WTC11 (cell line): ENCODE measurements at places on chromosomes 6 and 20.

DNA sequence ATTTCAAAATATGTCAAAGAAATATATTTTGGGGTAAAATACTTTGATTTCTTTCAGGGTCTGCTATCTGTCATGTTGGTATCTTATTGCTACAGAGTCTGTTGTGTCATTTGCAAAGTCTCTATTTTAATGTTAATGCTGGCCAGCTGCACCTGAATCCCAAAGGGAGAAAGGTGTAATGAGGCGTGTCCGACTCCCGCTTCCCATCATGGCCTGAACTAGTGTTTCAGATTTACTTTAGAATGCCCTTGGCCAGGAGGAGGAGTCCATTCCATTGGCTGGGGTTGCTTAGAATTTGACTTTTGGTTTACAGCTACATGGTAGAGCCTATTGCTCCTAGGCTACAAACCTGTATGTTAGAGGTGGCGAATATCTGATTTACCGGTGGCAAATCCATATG, 69.3 kb downstream of the FAM50B start:
- no peak for DNase-seq

DNA sequence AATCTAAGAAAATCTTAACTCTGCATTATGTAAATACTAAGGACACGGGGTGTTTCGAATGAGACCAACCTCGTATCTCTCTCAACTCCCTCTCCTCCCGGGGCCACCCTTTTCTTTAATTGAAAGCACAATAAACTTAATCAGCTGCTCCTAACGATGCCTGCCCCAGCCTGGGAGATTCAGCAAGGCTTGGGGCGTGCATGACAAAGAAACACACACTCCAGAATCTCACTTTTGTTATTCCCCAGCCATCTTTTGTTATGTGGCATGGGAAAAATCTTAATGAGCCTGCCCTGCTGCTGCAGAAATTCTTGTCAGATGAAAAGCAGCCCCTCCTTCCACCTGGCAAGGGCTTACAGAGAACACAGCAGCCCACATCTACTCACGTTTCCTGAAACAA, 117.4 kb downstream of the TTLL2 start:
- peak; percentile 71 for DNase-seq

GRCh38 chr6:41451039-41451438, 95.1 kb upstream of the FOXP4 start:
- peak; percentile 51 for DNase-seq

GRCh38 chr6:168318579-168319278, 848 bp downstream of the DACT2 start:
- no peak for DNase-seq

GRCh38 chr6:2229742-2230141, 15.7 kb downstream of the GMDS start:
- peak; percentile 27 for DNase-seq

- DNase-seq, result no peak
Measured at GRCh38 chr20:18571578-18571977, 4.3 kb downstream of the SMIM26 start.

GRCh38 chr20:6632187-6632586, 135.3 kb upstream of the BMP2 start:
- DNase-seq, result no peak

GRCh38 chr6:24922170-24922569, 13.6 kb downstream of the RIPOR2 start:
- no peak for DNase-seq

- no peak for DNase-seq
Measured at GRCh38 chr20:60009318-60009717, 51.1 kb downstream of the CDH26 start.

DNA sequence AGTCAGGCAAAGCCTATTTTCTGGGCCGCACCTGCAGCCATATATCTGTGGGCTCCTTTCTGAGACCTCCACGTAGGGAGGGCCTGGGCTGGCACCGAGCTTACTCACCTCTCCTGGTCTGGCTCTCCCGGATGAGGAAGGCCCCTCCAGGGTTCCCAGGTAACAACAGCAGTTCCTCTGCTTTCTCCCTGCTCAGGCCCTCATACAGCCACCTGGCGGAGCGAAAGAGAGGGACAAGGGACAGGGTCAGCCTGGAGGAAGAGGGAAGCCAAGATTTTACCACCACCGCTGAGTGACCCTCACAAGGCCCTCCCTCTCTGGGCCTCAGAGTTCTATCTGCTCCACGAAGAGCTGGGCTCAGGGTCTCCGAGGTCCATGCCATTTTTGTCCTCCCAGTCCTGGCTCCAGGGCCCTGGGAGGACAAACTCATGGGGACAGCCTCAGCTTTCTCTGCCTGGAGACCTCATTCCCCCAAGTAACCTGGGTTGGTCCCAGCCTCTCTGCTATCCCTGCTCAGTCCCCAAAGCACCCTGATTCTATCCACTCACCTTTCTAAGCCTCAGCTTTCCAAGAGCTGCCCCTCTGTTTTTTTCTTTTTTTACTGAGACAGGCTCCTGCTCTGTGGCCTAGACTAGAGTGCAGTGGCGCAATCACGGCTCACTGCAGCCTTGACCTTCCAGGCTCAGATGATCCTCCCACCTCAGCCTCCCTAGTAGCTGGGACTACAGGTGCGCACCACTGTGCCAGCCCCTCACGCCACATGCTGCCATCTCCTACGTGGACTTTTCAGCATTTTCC, 13.3 kb downstream of the SLA2 start:
- DNase-seq, result peak; percentile 70

DNA sequence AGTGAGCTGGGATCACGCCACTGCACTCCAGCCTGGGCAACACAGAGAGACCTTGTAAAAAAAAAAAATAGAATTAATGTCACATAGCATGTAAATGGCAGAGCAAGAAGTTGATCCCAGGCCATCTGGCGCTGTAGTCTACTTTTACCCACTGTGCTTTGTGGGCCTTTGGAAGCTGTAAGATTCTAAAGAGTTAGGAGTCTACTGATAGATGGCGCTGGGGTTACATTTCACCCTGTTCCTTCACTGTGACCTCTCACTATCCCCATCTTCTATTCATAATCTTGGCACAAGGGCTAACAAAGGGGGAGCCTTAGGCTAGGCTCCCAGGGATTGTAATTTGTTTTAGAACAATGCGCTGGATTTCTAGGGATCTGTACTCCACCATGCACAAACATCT, 24.4 kb downstream of the SIRPD start:
- DNase-seq, result no peak

GRCh38 chr6:34600796-34601195, 44.7 kb upstream of the SPDEF start:
- no peak for DNase-seq

DNA sequence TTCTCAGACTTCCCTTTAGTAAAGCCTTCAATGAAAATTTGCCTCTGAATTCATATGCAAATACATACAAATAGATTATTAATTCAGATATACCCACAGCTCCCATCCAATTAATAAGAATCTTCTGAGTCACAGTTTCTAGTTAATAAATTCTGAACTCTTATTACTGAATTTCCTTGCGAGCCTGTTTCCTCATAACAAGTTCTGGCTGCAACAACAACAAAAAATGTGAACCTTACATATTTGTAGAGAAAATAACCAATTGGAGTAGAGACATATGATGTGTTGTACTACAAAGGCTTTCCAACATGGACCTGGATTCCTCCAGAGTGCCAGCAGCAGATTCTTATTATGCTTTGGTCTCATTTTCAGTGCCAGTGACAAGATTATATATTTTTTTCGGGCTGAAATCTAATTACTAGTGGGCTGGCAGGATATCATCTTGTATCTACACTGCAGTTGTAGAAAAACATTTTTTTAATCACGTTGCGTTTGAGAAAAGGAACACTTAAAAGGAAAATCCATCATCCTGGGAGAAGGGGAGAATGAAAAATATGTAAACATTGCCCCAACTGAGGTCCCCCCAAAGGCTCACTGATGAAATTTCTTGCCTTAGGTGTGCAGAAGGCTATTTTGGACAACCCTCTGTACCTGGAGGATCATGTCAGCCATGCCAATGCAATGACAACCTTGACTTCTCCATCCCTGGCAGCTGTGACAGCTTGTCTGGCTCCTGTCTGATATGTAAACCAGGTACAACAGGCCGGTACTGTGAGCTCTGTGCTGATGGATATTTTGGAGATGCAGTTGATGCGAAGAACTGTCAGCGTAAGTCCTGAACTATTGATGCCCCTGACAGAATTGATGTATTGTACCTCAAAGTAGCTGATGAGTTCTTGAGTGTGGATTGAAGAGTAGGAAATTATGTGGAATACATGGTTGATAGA, 404.6 kb downstream of the LAMA2 start:
- no peak for DNase-seq

GRCh38 chr6:11947575-11947974, 64.5 kb upstream of the HIVEP1 start:
- DNase-seq, result no peak

GRCh38 chr20:50267041-50267865, 76.6 kb downstream of the CEBPB start:
- peak; percentile 58 for DNase-seq

- DNase-seq, result no peak
Measured at GRCh38 chr20:51276296-51276695, 253.4 kb upstream of the KCNG1 start.

GRCh38 chr6:52317211-52317610, 32.7 kb upstream of the MCM3 start:
- no peak for DNase-seq

GRCh38 chr20:44098256-44098630, 88.7 kb downstream of the JPH2 start:
- DNase-seq, result no peak

GRCh38 chr6:2545383-2546038, 205.2 kb downstream of the MYLK4 start:
- no peak for DNase-seq

- no peak for DNase-seq
Measured at GRCh38 chr6:82025271-82025670, 222.3 kb downstream of the IBTK start.

- no peak for DNase-seq
Measured at GRCh38 chr20:41380551-41381193, 14.1 kb upstream of the EMILIN3 start.

DNA sequence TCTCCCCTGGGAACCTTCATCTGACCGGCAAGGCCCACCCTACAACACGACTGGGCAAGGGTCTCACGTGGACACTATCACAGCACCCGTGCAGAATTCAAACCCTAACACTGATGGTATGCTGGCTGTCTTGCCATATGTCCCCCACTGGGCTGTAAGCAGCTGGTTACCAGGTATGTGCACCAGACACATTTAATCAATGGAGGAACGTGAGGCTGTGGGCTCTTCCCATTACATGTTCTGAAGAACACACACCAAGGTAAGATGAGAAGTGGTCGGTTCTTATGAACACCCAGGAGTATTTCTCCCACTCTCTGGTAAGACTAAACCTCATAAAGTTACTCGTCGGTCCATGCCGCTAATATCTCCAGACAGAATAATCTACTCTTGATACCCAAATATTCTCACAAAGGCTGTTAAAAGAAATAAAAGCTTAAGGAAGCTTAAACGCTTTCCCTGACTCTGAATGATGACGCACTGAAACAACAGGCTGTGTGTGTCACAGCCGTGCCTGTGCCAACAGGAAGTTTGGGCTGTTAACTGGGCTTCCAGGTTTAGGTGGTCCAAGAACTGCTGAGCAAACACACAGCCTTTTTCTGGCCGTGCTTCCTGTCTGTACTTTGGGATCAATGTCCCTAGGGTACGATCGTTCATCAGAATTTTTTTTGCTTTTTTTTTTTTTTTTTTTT, 75.3 kb downstream of the SLC23A2 start:
- no peak for DNase-seq

- DNase-seq, result no peak
Measured at GRCh38 chr20:39155971-39156370, 193.8 kb downstream of the DHX35 start.

GRCh38 chr6:2449572-2449940, 204.2 kb upstream of the GMDS start:
- DNase-seq, result no peak

GRCh38 chr20:41361757-41362747, 4.6 kb downstream of the EMILIN3 start:
- DNase-seq, result no peak

DNA sequence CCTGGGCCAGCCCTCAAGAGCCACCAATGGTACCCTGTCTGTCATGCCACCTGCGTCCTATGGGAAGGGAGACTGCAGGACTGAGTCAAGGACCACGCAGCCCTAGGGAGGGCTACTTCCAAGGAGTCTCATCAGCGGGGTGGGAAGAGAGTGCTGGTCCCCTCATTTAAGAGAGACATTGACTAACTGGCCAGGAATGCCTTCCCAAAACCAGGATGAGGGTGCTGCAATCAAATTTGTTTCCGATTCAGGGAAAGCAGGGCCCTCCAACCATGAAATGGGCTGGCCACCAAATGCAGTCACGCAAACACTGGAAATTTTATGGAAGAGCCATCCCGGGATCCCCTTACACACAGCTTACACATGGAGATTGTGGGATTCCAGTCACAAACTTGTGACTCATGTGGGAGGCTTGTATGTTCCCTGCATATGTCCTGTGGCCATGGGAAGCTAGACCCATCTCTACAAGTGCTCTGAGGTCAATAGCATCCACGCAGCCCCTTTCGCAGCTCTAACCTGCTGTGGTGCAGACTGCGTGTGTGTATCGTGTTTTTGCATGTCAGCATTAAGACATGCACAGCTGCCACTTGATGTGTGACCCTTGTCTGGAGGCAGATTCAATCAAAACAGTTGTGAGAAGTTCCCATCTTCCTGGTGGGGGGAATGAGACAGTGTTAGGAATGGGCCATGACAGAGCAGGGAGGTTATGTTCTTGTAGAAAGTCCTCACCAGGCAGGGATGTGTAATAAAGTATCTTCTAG, 53.0 kb upstream of the CST7 start:
- DNase-seq, result no peak

GRCh38 chr6:152176268-152176667, 368.8 kb downstream of the ESR1 start:
- no peak for DNase-seq

DNA sequence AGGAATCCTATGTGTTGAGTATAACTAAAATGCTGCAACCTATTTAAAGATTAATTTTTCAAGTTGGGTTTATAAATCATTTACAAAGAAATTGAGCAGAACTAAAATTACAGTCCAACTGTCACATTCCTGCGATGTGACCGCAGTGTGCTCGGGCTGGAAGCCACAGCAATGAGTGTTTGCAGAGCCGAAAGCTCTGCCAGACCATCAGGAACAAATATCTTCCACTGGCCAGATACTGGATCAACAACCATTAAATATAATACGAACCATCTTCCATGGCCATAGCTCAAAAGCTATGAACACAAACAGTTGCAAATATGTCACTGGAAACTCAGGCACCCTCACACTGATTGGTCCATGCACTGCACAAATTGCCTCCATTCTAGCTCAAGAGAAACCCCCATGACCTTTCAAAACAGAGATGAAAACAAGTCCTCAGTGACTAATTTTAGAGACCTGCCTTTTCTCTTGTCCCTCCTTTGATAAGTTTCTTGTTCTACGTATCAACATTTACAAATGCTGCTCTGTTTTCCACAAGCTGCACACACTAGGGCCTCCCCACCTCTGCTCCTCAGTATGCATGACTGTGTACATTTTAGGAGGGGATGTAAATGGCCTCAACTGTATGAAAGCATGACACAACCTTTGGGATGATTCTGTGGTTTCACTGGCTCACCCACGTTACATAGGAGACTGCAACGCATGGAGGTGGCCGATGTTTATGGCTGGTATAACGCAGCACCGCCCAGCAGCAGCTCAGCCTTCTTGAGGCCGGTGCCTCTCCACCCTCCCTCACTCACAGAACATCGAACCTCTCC, 171.7 kb downstream of the WDR27 start:
- no peak for DNase-seq

GRCh38 chr6:111057074-111057752, 30.1 kb upstream of the SLC16A10 start:
- no peak for DNase-seq

- no peak for DNase-seq
Measured at GRCh38 chr6:129661536-129662405, 48.2 kb downstream of the ARHGAP18 start.
